Vagina (tissue), 2 donors: ENCODE measurements at places on chromosomes 2 and 18. TPM values are rescaled to one million over a fixed set of nuclear protein-coding genes. Genes with fewer than 3 reads are reported as not detected.

Gene WDSUB1
- total RNA-seq = 2.2 TPM

Gene ASB18
- not detected for total RNA-seq

DNA sequence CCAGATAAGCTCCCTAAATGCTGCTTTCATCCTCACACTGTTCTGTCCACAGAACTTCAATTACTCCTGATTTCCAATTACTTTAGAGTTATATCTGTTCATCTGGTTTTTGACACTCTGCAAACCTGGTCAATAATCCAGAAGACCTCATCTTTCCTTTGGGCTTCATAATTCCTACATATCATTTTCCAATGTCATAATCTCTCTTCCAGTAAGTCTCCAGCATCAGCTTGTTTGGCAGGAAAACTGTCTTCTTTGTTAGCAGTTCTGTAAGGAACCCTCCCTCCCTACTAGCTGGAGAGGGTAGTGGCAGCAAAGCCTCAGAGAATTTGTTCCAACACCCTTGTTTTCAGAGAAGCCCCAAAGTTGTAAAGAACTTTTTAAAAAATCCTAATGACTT is 11.9 kb upstream of the SLC14A1 start:
- H3K27ac ChIP-seq = no peak overlapping the region
- no peaks in the 10 kb centered on the region for H3K36me3 ChIP-seq
- no peaks in the 10 kb centered on the region for H3K4me1 ChIP-seq
- DNase-seq = no peak
- no peaks in the 10 kb centered on the region for H3K27me3 ChIP-seq

- H3K27me3 ChIP-seq = no peaks in the 10 kb centered on the region
- H3K27ac ChIP-seq = no peak overlapping the region
- H3K4me3 ChIP-seq = no peak overlapping the region
- DNase-seq = no peak
Observed at GRCh38 chr2:45285311-45285710, 276.1 kb upstream of the SIX2 start.

- no peak for DNase-seq
- H3K27ac ChIP-seq = no peak overlapping the region
- no peak overlapping the region for H3K4me3 ChIP-seq
- no peaks in the 10 kb centered on the region for H3K36me3 ChIP-seq
- H3K4me1 ChIP-seq = peaks cover 10% of the 10 kb centered on the region
Observed at GRCh38 chr2:205766779-205767359, 84.6 kb downstream of the NRP2 start.

Gene PCARE
- total RNA-seq = not detected

Gene ACOXL
- total RNA-seq = not detected

DNA sequence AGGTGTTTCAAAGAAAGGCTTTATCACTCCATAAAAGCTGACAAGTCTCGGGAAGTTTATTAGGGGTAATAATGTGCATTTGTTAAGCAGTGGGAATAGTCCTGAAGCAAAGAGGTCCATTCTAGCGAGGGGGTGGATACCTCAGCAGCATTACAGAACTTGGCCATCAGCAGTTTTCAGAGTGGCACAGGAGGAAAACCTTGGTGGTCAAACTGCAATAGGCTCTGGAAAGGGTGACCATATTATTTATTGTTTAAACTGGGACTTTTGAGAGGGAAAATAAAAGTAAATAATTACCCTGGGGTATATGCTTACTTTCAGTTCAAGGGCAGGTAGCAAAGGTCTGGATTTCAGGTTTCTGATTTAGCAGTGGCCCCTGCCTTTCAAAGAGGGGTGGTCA is 115.5 kb upstream of the KLHL14 start:
- no peaks in the 10 kb centered on the region for H3K27me3 ChIP-seq
- no peaks in the 10 kb centered on the region for H3K4me1 ChIP-seq
- no peak for DNase-seq

GRCh38 chr18:60892441-60892840 is 440.8 kb upstream of the CDH20 start:
- H3K4me3 ChIP-seq = no peak overlapping the region
- H3K4me1 ChIP-seq = peaks cover 4% of the 10 kb centered on the region
- no peak overlapping the region for H3K27ac ChIP-seq
- H3K36me3 ChIP-seq = no peaks in the 10 kb centered on the region
- no peak for DNase-seq
